AML-193 (cell line): ENCODE measurements at places on chromosomes 12 and 14.

GRCh38 chr14:21229821-21230220, 39.4 kb downstream of the HNRNPC start:
- DNase-seq: no peak

- no peak for DNase-seq
Measured at GRCh38 chr12:48800457-48800856, 11.6 kb upstream of the ADCY6 start.

GRCh38 chr12:64646318-64646717, 36.0 kb downstream of the RASSF3 start:
- DNase-seq: no peak

DNA sequence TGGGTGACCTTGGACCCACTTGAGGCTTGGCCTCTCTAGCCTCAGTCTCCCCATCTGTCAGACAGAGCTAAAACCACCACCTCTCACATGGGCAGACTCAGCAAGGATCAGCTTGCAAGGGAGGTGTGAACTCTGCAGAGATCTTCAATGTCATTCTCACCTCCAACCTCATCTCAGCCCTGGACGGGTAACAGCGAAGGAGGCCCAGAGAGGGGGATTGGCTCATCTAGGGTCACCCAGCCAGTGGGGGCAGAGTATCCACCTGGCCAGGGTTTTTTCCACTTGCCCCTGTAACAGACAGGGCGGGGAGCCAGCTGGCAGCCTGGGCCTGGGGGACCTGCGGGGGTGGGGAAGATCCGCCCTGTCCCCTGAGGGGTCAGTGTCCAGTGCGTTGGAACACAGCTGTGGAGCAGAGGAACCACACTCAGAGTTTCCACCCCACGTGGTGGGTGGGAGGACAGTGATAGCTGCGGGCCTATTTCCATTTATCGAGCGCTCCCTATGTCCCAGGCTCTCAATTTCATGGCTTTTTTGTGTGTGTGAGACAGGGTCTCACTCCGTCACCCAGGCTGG, 27.4 kb downstream of the DTX1 start:
- DNase-seq: no peak

DNA sequence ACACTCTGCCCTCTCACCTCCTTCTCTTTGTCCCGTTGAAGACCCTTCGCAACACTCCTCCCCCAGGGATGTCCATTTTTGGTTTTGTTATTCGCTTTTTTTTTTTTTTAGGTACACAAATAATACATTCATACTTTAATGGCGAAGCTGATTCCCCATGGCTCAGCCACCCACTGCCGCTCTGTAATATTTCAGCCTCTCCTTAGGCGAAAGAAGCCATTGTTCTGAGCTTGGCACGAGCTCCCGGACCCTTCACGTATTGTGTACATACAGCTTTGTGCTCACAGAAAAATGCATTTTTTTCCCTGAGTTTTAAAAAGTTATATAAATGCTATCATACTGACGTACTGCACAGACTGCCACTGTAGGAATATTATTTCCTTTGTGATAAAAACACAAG, 115.0 kb downstream of the TMEM132C start:
- no peak for DNase-seq
